Hepatic stellate cell (primary cell): ENCODE measurements at places on chromosomes 12 and 14.

DNA sequence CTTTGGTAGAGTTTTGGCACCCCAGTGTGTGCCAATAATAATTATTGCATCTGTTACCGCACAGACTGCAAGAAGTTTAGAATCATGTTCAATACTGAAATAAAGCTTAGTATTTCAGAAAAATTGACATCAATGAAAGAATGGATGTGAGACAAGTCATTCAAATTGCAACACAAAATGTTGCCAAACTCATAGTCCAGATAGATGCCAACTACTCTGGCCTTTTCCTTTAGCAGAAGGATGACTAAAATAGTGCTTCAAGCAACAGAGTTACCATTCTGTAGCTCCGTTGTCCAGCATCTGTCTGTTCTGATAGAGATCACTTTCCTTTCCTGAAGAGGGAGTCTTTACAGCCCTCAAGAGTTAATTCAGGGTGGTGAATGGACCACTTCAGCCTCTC lies 77.5 kb downstream of the LIN7A start:
- no peak for DNase-seq

- no peak for DNase-seq
These were observed 48.3 kb upstream of the PLEKHG6 start for GRCh38 chr12:6262211-6262610.

- DNase-seq: no peak
These were observed 36.1 kb downstream of the ZFP36L1 start for GRCh38 chr14:68756734-68757133.

DNA sequence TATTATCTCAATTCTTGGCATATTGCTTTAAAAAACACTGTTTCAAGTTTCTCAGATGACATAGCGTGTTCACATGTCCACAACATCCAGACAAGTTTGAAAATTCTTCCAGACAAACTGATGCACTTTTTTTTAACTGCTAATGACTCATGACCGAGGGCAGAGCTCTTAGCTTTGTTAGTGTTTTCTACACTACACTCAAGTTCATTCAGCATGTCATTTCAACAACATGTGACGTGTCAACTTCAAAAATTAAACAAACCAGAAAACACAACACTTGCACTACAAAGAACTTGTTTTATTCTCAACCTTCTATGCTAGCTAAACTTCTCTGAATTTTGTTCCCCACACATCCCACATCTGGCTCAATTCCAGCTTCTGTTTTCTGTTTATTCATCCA lies 1186.3 kb upstream of the FLRT2 start:
- DNase-seq: no peak

GRCh38 chr14:71078500-71078899 lies 171.2 kb downstream of the PCNX1 start:
- DNase-seq: no peak

- no peak for DNase-seq
These were observed 353.0 kb downstream of the CCDC91 start for GRCh38 chr12:28543021-28543890.

DNA sequence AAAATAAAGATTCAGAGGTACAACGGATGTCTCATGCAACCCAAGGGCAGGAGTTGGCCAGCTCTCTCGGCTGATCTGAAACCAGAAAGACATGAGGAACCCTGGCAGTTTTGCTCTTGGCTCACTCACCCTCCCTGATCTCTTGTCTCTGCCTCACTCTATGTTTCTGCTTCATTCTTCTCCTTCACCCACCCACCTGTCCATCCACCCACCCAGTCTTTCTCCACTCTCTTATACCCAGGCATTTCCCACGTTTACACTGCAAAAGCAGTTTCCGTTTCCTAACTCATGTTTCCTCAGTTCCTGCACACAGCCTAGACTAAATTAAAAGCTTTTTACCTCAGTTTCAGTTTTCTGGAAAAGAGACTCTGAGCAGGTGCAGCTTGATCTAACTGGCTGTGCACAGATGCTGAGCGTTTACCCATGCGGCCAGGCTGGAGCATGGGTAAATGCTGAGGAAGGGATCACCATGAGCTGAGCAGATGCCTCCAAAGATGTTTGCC lies 157.6 kb downstream of the PRKCH start:
- DNase-seq: no peak
